Fibroblast of skin of scalp (primary cell): ENCODE measurements at places on chromosomes 2 and 18.

DNA sequence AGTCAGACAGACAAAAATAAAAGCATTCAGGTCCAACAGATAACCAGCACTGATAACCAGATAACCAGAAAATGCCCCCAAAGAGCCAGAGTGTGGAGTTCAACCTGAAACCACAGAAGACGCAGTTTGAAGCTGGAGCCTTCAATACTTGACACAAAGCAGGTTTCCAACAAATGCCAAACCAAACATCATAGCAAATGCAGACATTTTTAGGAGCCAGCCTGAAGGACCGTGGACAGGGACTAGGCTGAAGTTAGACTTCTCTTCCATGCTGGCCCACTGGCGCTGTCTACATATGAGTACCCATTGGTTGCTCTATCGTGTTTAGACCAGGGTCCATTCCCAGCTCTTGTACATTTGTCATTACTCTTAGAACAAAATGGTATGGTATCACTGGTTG, 9.9 kb downstream of the COLEC12 start:
- no peak for DNase-seq

- DNase-seq, result no peak
Observed at GRCh38 chr18:27704736-27705361, 472.1 kb downstream of the CDH2 start.

- no peak for DNase-seq
Observed at GRCh38 chr2:108316461-108317258, 28.0 kb downstream of the SULT1C2 start.

GRCh38 chr2:3481736-3482362, 37.5 kb downstream of the ADI1 start:
- DNase-seq, result no peak

- no peak for DNase-seq
Observed at GRCh38 chr2:75153221-75153620, 46.1 kb downstream of the TACR1 start.

DNA sequence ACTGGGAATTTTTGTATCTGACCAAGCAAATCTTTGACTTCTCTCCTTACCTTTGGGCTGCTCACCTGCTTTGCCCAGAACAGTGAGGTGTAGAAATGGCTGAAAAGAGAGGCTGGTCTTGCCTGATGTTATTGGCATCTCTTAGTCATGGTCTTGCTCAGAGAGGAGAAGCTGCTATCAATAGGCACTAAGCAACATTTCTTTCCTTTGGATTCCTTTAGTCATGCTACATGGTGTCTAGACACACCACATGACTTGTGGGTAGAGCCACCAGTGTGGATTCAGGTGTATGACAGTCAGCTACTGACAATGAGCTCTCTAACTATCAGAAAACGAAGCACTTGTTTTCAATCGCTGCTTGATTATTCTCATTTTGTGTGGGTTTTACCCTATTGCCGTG, 341.3 kb upstream of the DCC start:
- no peak for DNase-seq
